ENCODE measurements at places on chromosomes 2 and 18.

- DNase-seq: no peak
Observed at GRCh38 chr2:33528441-33528950, 52.0 kb downstream of the RASGRP3 start.

- no peak for DNase-seq
Observed at GRCh38 chr2:200211643-200212042, 94.8 kb upstream of the SPATS2L start.

DNA sequence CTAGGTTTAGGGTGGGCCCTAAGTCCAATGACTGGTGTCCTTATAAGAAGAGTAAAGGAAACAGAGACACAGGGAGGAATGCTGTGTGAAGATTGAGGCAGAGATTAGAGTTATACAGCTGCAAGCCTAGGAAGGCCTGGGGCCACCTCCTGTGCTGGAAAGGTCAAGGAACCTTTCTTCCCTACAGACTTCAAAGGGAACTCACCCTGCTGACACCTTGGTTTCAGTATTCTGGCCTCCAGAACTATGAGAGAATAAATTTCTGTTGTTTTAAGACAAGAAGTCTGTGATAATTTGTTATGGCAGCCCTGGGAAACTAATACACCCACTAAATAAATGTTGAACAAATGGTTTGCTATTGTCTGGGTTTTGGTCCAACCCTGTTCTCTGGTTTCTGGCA lies 102.3 kb upstream of the NEUROD1 start:
- DNase-seq: no peak

GRCh38 chr2:187148059-187148714 lies 299.2 kb upstream of the ZSWIM2 start:
- DNase-seq: no peak

- peak; percentile 24 for DNase-seq
Observed at GRCh38 chr18:26546875-26547645, 1.3 kb downstream of the KCTD1 start.

DNA sequence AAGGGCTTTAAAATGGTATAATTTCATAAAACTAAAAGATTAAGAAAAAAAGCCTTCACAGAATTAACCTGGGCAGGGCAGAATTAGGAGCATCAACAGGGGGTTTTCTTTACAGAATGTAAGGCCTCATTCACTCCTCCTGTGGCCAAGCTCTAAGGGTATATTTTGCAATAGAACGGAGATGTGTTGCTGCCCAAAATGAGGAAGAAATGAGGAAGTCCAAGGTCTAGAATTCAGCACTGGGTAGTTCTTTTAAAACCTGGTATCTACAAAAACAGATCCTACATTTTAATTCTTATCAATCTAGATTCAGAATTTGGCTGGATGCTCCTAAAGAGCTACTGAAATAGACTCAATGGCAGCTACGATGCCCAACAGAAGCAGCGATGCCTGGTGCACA lies 101.8 kb downstream of the AKAIN1 start:
- no peak for DNase-seq

DNA sequence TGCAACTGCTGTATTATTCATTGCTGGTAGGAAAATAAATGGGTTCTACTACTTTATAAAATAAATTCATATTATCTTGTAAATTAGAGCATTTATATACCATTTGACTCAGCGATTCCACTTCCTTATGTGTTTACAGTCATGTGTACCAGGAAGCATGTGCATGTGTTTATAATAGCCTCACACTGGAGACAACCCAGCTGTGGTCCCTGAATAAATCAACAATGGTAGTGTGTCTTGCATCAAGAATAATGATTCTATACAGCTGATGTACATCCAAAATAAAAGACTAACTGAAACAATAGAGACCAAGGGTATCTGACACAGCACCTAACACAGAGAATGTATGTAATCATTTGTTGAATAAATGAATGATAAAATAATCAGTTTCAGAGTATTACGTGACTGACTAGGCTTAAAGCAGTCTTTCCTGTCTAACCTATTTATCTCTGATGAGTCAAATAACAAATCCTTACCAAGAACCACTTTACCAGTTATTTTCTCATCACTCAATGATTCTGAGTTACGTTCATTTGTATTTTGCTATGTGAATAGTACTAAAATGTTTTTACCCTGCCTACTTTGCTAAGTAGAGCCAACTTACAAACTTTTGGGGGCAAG lies 216.8 kb downstream of the UBE2E3 start:
- no peak for DNase-seq

- DNase-seq: no peak
Observed at GRCh38 chr2:138476186-138476585, 25.4 kb upstream of the SPOPL start.

DNA sequence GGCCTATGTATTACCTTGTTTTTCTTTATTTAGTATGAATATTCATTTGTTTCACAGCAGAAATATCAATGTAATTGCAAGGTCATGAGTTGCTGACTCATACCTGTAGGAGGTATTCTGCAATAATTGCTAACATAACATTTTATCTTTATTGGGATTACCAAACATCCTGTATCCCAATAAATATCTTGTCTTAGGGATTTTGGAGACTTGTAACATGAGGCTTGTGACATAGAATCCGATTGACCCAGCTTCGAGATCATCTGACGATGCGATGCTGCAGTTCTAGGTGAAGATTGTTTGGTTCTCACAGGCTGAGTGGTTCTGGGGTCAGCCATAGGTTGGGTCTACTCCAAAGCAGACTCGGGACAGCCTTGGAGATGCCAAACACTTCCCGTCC lies 133.4 kb upstream of the RND3 start:
- no peak for DNase-seq

DNA sequence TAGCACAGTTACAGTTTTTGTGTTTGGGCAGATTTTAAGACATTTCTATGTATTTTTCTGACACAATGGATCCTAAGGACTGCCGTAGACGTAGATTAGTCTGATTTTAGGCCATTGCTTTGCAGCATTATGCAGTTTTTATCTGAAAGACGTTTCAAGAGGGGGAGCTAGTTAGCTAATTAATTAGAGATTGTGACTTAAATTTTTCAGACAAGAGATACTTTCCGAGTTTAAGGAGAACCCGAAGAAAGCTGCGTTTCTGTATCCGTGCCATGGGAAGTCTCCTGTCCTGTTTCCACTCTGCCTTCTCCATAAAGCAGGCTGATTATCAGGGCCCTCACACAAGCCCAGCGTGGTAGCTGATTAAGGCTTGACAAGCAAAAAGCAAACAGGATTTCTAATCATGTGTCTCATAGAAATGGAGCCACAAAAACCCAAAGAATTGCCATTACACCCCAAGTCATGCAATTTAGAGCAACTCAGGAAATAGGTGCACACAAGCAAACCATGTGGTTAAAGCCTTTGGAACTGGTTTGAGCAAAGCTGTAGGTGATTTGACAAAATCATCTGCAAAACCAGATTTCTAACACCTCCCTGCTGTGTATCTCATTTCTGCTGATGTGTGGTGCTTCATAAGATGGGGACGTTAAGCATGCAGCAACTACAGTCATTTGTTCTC lies 808.1 kb downstream of the RNF144A start:
- peak; percentile 66 for DNase-seq

- no peak for DNase-seq
Observed at GRCh38 chr2:170932948-170933347, 3.9 kb downstream of the GORASP2 start.

GRCh38 chr2:84823788-84824187 lies 57.1 kb downstream of the TRABD2A start:
- DNase-seq: no peak

GRCh38 chr2:200168641-200169555 lies 137.6 kb upstream of the SPATS2L start:
- peak; percentile 55 for DNase-seq

GRCh38 chr2:29657674-29658073 lies 263.7 kb downstream of the ALK start:
- peak; percentile 84 for DNase-seq

DNA sequence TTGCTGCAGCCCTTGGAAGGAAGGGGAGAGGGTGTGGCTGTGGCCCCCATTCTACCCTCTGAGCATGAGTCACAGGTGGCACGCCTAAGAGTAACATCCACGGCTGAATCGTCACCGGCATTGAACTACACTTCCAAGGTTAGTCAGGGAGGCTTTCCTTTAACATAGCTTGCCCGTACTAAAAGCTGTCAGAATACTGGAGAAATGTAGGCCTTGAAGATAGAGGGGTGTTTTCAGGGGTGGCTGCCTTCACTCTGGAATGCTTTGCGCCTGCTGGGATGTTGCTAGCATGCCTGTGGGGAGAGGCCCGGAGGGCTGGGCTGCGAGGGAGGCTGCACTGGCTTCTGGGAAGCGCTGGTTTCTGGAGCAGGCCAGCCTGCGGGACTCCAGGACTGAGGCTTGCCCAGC lies 333.7 kb downstream of the AGAP1 start:
- DNase-seq: no peak

GRCh38 chr2:160267022-160267421 lies 67.0 kb upstream of the ITGB6 start:
- no peak for DNase-seq

DNA sequence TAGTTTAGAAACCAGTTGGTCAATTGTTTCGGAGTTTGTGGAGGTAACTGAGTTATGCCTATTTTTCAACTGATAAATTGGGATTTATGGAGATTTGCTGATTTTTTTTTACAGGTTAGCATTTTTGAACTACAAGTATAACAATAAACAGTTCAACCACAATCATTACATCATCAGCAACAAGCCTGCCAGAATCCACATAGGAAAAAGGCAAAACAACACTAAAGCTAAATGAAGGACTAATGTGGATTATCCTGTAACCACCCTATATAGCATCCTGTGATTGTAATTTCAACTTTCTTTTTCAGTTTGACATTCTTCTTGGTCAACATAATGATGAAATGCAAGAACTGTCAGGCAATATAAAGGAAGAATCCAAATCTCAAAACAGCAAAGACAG lies 76.5 kb downstream of the CCDC102B start:
- peak; percentile 5 for DNase-seq

- no peak for DNase-seq
Observed at GRCh38 chr2:60629801-60630385, 76.4 kb upstream of the BCL11A start.

GRCh38 chr2:109258376-109258775 lies 129.4 kb downstream of the SH3RF3 start:
- DNase-seq: no peak

GRCh38 chr18:55790296-55790695 lies 202.3 kb upstream of the TCF4 start:
- no peak for DNase-seq

- no peak for DNase-seq
Observed at GRCh38 chr2:16167870-16168426, 227.6 kb downstream of the MYCN start.

DNA sequence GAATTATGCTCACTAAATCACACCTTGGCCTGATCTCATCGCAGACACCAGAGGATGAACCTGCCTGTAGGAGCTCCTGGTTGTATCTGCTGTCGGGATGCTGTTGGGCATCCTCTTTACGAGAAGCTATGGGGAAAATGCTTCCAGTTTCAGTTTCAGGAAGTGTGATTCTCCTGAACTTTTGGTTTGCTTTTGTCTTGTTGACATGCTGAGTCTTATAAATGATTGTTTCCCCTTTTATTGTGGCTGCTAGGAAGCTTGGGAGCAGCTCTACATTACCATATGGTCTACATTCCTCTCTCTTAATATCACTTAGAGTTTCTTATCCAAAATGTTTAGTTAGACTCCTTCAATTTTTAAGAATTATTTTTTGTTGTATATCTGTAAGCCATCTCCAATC lies 227.5 kb downstream of the MTX2 start:
- DNase-seq: no peak
